Lower leg skin (tissue), 4 donors: ENCODE measurements at places on chromosomes 11 and 22.

DNA sequence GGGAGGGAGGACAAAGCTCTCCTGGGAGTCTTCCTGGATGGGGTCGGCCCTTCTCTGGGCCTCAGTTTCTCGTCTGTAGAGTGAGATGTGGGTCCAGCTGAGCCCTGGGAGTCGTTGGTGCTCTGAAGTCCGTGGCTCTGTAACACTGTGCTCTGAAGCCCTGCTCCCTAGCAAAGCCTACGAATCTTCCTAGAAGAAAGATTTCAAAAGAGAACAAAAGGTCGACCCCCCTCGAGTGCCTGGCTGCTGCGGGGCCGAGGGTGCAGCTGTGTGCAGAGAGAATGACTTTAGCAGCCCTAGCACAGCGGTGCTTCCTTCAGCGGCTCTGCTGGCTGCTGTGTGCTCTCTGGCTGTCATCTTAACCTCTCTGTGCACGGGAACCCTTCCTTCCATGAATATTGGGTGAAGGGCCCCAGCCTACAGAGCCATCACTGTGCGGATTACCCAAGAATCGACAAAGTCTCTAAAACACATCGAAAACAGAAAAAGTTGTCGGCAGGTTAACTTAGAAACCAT lies 10.7 kb downstream of the ANO1 start:
- no peak for DNase-seq

DNA sequence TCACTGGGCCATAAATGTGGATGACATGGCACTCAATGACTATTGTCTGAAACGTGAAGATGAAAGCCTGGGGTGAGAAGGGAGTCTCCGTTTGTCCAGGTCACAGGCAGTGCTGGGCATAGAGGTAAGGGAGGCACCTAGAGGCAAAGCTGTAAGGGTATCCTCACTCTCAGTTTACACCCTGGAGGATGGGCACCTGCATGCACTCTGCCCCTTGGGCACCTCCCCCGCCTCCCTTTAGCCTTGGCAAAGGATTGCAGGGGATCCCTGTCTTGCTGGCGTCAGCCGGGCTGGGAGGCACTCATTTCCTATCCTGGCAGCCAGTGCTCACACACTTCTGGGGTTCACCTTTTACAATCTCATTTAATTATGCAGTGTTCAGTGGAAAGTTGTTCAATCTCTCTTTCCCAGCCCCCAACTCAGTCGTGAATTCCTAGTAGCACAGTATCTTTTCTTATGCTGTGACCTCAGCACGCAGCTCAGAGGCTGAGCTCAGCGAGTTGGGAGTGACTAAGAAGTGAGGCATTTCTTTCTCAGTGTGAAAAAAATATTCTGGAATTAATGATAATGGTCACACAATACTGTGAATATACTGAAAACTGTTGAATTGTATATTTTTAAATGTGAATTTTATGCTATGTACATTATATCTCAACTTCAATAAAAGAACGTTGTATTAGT lies 866.6 kb downstream of the BRD1 start:
- no peak for DNase-seq

GRCh38 chr11:38791346-38791961 lies 2193.4 kb upstream of the RAG2 start:
- DNase-seq = no peak

DNA sequence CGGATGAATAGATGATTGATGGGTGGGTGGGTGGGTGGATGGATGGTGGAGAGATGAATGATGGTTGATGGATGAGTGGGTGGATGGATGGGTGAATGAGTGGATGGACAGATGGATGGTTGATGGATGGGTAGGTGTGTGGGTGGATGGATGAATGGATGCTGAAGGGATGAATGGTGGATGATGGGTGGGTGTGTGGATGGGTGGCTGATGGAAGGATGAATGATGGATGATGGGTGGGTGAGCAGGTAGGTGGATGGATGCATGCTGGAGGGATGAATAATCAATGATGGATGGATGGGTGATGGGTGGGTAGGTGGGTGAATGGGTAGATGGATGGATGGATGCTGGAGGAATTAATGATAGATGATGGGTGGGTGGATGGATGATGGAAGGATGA lies 40.5 kb downstream of the ANO1 start:
- DNase-seq = no peak

GRCh38 chr22:28938286-28938833 lies 55.0 kb downstream of the ZNRF3 start:
- no peak for DNase-seq

- no peak for DNase-seq
These were observed 12.9 kb downstream of the RANGAP1 start for GRCh38 chr22:41273128-41273527.

DNA sequence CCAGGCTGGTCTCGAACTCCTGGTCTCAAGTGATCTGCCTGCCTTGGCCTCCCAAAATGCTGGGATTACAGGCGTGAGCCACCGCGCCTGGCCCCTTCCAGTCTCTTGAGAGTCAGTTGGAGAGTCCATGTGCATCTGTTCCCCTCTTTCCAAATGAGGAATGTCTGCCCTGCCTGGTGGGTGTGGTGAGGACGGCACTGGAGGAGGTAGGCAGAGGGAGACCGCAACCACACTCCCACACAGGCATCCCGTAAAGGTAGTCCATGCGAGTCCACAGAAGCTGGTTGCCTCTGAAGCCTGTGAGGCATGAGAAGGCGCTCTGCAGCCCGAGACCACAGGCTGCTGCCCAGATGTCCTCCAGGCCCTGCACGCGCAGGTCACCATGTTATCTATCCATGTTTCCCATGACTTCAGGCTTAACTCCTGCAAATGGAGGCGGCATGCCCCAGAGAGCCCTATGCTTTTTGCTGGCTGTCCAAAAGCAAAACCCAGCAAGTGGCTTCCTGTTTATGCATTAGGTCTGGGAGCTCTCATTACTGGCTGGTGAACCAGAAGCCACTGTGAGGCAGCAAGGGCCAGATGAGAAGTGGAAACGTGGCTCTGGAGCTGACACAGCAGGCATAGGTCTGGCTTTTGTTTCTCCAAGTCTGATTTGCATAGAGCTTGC lies 43.4 kb downstream of the GRIK4 start:
- DNase-seq = no peak

DNA sequence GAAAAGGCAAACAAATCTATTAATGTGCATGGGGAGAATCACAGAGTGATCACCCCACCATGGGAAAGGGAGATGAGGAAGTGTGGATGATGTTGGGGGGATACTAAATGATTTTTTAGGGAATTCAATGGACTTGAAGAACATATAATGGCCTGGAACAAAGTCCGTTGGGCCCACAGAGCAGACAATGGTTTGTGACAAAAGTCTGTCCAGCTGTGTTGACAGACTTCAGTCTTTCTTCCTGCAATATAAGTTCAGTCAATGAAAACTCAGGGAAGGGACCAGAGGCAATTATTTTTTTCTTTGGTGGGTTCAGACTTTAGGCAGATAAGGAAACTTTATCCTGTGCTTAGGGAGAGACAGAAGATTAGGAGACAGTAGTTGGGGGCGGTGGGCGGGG lies 18.0 kb upstream of the HORMAD2 start:
- no peak for DNase-seq
